Left forelimb (tissue), 1 donor: ENCODE measurements at places on chromosomes 16 and 17.

- DNase-seq = no peak
These were observed 1.2 kb downstream of the HS3ST3B1 start for GRCh38 chr17:14302091-14302430.

DNA sequence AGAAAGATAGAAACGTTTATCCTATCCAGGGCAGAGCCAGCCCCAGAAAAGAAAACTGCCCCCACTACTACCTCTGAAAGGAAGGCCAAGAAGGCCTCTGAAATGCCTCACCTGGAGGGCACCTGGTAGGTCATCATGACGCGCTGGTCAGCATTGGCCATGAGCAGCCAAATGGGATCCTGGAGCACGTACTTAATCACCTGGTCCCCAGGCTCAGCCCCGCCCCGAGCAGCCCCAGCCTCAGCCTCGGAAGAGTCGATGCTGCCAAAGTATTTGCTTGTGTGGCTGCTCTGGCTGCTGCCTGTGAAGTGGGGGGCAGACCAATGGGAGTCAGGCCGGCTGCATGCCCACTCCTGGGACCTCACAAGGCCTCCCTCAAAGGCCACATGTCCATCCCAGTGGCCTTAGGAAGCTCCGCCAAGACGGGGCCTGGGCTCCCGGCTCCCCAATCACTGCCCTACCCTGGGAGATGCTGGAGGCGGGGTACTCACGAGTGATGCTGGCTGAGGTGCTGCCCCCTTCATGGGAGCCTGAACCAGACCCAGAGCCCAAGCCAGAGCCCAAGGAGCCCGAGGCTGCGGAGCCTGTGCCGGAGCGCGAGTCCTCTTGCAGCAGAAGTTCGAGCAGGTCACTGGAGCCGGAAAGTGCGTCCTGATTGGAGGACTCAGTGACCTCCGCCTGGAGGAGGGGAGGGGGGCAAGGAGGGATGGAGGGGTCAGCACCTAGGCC, 9.9 kb downstream of the PER1 start:
- peak; percentile 60 for DNase-seq

DNA sequence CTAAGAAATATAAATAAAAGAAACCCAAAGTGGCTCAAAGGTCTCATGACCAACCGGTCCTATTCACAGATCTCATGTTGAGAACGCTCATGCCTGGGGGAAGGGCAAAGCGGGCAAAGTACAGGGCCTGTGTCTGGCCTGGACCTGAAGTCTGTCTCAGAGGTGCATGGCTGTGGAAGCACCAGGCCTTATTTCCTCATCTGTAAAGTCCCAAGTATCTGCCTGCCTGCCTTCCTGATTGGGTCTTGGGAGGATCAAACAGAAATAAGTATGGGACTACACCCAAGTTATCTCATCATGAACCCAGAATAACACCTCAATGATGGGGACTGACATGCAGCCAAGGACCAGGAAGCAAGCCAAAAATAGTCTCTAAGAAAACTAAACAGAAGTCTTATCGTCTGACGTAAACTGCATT, 14.2 kb downstream of the AXIN2 start:
- DNase-seq = no peak

GRCh38 chr16:87053016-87053982, 263.9 kb downstream of the C16orf95 start:
- no peak for DNase-seq

DNA sequence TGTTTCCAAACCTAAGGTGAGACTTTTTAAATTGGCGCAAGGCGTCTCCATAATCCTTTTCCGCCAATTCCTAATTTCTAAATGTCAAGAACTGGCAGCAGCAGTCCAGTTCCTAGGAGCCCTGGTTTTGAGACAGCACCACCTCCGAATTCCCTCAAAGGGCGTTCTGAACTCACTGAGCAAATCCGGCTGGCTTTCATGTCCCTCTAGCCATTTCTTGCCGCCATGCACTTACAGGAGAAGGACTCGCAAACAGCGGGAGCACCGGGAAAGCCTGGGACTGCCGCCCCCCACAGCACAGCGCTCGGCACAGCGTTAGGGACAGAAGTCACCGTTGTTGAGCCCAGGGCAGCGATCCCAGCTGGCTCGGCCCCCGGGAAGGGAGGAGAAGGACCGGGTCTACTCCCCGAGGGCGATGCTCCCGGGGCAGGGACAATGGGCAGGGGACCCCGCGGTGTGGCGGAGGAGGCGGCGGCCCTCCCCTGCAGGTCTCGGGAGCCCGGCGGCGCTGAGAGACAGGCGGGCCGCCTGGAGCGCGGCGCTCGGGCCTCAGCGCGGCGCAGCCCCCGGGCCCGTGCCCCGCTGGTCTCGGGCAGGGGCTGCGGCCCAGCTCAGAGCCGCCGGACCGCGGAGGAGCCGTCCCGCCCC, 545 bp downstream of the ARHGAP17 start:
- peak; percentile 74 for DNase-seq

DNA sequence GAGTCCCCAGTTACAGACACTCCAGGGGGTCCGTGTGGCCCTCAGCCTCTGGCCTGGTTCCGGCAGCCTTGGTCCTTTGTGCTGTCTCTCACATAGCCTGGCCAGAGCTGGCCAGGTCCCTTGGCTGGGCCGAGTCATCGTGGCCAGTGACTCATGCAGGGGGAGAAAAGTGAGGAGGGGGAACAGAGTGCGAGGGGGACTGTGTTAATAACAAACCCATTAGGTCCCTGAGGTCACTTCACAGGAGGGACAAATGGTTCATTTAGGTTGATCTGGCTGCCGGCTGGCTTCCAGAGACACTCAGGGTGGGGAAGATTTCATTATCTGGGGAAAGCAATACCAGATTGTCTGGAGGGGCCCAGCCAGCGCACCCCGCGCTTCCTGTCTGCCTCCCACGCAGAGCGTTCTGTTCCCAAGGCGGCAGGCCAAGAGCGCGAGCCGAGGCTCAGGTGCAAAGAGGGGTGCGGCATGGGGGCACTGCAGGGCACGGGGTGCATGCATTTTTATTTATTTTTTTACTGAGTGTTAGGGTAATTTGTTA, 223.1 kb downstream of the SEC14L1 start:
- DNase-seq = no peak

GRCh38 chr17:50892101-50892776, 26.1 kb upstream of the TOB1 start:
- DNase-seq = no peak

GRCh38 chr16:84438971-84439696, 65.3 kb downstream of the MEAK7 start:
- no peak for DNase-seq

GRCh38 chr16:17171250-17172143, 299.3 kb downstream of the XYLT1 start:
- DNase-seq = no peak

GRCh38 chr17:14859542-14859941, 405.6 kb downstream of the PMP22 start:
- DNase-seq = no peak

- DNase-seq = peak; percentile 22
These were observed 14.7 kb downstream of the PHB1 start for GRCh38 chr17:49399995-49400394.

DNA sequence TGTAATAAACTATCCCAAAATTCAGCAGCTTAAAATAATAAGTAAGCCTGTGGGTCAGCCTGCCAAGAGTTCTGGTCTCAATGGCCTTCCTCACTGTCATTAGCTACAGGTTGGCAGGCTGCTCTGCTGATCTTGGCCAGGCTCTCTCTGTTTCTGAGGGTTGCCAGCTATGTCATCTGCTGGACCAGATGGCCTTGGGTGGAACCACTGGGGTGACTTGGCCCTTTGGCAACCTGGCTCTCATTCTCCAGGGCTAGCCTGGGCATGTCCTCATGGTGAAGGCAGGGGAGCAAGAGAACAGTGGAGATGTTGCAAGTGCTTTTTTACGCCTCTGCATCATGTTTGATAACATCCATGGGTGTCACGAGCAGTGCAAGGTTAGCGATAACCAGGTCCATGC, 13.9 kb downstream of the ITGAM start:
- DNase-seq = no peak

DNA sequence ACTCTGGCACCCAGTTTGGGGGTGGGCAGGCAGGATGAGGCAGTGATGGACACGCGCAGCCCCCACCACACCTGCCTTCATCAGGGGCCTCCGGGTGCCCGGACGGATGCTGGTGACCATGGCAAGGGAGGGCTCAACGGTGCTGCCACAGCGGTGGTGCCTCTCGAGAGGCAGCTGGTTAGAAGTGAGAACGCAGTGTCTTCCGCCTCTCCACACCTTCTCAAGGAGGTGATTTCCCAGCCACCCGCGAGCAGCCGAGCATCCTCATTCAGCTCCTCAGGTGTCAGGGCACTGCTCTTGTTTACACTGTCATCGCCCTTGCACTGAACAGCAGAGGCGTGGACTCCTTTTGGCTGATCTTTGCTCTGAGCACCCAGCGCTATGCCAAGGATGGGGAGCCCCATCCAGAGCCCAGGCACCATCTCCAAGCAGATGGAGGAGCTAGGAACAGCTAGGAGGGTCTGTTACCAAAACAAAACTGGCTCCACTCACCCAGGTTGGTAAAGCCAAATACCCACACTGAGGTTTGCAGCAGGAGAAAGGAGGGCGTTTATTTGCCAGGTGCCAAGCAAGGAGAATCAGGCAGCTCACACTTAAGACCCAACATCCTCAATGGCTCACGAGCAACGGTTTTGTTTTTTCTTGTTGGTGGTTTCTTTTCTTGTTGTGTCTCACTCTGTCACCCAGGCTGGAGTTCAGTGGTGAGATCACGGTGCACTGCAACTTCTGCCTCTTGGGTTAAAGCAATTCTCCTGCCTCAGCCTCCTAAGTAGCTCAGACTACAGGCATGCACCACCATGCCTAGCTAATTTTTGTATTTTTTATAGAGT, 174.3 kb upstream of the TNRC6C start:
- DNase-seq = no peak

DNA sequence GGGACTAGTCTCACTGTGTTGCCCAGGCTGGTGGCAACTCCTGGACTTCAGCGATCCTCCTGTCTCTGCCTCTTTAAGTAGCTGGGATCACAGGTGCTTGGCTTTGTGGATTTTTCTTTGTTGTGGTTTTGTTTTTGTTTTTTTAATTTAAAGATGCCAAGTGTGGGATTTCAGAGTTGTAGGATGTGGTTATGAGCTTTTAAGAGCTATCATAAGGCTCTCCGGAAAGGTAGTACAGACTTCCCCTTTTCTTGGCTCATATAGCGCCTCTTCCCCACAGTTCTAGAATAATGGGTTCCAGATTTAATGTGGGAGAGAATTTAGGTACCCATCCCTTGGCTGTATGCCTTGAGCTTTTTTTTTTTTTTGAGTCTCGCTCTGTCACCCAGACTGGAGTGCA, 17.1 kb downstream of the AKAP1 start:
- DNase-seq = no peak
